ENCODE measurements at places on chromosomes 5 and 9. TPM values are rescaled to one million over a fixed set of nuclear protein-coding genes. Genes with fewer than 3 reads are reported as not detected.

GRCh38 chr9:114685951-114686350 is 4.0 kb upstream of the TEX48 start:
- no peak for DNase-seq

The NME5 gene
- total RNA-seq: 2.0 TPM

- DNase-seq: no peak
Measured at GRCh38 chr9:93268551-93269314, 84.8 kb downstream of the WNK2 start.

DNA sequence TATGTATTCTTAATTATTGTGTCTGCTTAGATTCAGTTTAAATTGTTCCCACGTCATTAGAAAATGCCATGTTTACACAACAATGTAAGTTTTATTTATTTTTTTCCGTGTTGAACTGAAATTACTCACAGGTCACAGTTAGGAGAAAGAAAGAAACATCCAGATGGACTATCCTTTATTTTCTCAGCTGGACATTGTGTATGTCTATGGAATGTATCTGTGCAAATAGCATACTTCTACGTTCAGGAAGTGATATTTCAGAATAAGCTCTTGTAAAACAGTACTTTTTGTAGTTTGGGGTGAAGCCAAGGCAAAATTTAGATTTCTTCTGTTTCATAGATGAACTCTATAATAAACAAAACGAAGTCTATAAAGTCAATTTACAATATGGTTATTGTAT is 249.0 kb upstream of the ZNF608 start:
- DNase-seq: no peak
